ENCODE measurements at places on chromosomes 7 and 10. TPM values are rescaled to one million over a fixed set of nuclear protein-coding genes. Genes with fewer than 3 reads are reported as not detected.

Gene SLC35G1
- 5.3 TPM for total RNA-seq

GRCh38 chr7:73555411-73555982, 2.0 kb downstream of the BCL7B start:
- peak; percentile 79 for DNase-seq

GRCh38 chr7:24052572-24053260, 231.3 kb upstream of the NPY start:
- peak; percentile 99 for DNase-seq

DNA sequence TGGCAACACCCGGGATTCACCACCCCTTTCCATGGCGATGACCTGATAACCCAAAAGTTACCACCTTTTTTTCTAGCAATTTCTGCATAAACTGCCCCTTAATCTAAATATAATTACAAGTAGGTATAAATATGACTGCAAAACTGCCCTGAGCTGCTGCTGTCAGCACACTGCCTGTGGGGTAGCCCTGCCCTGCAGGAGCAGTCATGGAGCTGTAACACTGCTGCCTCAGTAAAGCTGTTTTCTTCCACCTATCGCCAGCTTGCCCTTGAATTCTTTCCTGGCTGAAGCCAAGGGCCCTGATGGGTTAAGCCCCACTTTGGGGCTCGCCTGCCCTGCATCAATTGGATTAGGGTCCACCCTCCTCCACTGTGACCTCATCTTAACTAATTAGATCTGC, 368.8 kb downstream of the SFMBT2 start:
- DNase-seq, result no peak

DNA sequence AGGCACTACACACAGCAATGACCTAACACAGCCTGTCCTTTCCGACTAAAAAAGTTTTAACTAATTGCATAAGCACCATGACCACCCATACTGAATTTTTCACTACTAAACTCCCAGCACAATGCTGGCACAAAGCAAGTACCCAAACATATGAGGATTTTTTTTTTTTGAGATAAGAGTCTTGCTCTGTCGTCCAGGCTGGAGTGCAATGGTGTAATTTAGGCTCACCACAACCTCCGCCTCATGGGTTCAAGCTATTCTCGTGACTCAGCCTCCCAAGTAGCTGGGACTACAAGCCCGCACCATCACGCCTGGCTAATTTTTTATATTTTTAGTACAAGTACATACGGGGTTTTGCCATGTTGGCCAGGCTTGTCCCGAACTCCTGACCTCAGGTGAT, 5.1 kb downstream of the UBE2H start:
- no peak for DNase-seq
